Activated CD4-positive, alpha-beta T cell treated with anti-CD3 and anti-CD28 coated beads, Interleukin-2, amount 50 U/mL, for 24 hours (primary cell): ENCODE measurements at places on chromosomes 3 and 15.

- DNase-seq = no peak
These were observed 20.2 kb downstream of the CNOT10 start for GRCh38 chr3:32705232-32705631.

DNA sequence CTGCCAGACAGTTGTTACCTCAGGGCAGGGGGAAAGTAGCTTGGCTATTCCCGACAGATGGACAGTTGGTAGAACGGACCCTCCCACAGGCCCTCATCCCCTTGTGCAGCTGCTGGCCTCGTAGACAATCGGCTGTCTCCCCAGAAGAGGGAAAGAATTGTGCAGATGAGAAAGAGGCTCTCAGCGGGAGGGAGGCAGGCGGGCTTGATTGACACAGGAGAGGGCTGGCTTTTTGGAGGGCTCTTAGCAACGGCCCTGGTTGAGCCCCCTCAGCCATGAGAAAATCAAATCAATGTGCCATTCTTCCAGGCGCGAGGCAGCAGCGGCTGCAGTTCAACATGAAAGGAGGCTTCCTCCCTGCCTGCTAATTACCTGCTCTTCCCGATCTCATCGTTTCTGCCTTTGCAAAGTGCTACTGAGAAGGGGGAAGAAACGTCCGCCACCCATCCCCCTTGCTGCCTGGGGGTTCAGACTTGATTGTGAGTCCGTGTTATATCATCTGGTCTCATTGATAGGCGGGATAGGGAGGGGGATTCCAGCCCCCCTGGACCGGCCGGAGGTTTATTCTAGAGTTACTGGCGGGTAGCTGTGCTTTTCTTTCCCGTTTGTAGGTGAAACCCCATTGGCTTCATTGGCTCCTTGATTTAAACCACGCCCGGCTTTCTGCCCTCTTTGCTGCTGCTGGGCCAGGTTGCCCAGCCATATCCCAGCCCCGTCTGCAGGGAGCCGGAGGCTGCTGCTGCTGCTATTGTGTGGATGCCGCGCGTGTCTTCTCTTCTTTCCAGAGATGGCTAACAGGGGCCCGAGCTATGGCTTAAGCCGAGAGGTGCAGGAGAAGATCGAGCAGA, at the start of gene TAGLN3:
TSS of gene TAGLN3 (plus strand) at position 287 of the 848 bp plus-strand sequence. CDS start at position 788, 501 bp downstream.
- no peak for DNase-seq

- no peak for DNase-seq
These were observed 127.1 kb downstream of the ASB7 start for GRCh38 chr15:100729461-100729860.

DNA sequence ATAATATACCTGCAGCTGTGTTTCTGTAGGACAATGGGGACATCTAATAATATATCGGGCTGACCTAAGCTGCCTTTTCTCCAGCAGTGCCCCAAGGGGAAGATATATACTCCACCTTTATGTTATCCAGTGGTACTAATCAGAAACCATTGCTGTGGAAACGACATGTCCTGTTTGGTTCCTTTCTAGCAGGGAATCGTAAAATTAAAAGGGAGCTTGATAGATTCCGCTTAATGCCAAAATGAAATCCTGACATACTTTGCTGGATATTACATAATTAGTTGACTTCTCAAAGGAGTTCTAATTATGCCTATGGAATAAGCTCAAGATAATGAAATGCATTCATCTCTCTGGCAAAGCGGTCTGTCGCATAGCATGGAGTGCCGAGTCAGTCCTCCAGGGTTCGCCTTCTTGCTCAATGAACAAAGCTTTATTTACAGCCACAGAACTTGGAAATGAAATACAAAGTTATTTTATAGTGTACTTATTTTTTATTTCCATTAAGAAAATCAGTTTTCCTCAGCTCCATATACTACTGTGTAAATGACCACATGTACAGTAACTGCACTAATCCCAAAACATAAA, 262.8 kb downstream of the LRTM1 start:
- DNase-seq = no peak
